ENCODE measurements at places on chromosomes 16 and 17. TPM values are rescaled to one million over a fixed set of nuclear protein-coding genes. Genes with fewer than 3 reads are reported as not detected.

BICDL2 gene
- total RNA-seq: not detected

TNS4 gene
- total RNA-seq: not detected

DNAAF1 gene
- not detected for total RNA-seq

KRT36 gene
- total RNA-seq: 0.38 TPM

CNTD1 gene
- not detected for total RNA-seq

COX6A2 gene
- total RNA-seq: not detected

DNAI2 gene
- 0.13 TPM for total RNA-seq

PRR35 gene
- not detected for total RNA-seq

CLEC3A gene
- total RNA-seq: not detected

OR2C1 gene
- not detected for total RNA-seq

KRT25 gene
- not detected for total RNA-seq

BANP gene
- 17.2 TPM for total RNA-seq

NPIPA5 gene
- total RNA-seq: 0.64 TPM

KRTAP2-1 gene
- not detected for total RNA-seq

ZNF629 gene
- 6.1 TPM for total RNA-seq

All from dermis microvascular lymphatic vessel endothelial cell (primary cell).